ENCODE measurements at places on chromosomes 3 and 15.
A peak's percentile ranks its signal among the peaks of the same experiment; 100 is the strongest.

GRCh38 chr3:141537856-141538255 is 51.0 kb downstream of the RASA2 start:
- DNase-seq = no peak

DNA sequence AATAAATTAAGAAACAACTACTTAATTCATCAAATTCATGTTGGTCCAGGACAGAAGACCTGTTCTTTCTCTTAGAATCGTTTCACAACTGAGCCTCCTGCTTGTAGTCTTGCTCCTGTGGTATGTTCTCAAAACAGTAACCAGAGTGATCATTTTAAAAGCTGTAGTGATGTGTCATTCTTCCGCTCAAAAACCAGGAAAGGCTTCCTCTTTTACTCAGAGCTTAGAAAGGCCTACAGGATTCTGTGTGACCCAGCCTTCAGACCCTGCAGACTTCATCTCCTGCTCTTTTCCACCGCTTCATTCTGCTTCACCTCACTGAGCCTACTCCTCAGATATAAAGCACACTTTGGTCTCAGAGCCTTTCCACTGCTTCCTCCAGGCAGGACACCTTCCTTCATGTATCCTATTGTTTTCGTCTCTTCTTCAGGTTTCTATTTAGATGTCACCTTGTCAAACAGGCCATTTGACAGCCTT is 22.7 kb downstream of the ST6GAL1 start:
- no peak for DNase-seq

- DNase-seq = peak; percentile 19
These were observed 30.9 kb upstream of the ATP1B3 start for GRCh38 chr3:141845407-141846049.

GRCh38 chr3:60536420-60536819 is 714.8 kb downstream of the FHIT start:
- no peak for DNase-seq

- DNase-seq = no peak
These were observed 48.1 kb downstream of the LIPC start for GRCh38 chr15:58479941-58480340.

DNA sequence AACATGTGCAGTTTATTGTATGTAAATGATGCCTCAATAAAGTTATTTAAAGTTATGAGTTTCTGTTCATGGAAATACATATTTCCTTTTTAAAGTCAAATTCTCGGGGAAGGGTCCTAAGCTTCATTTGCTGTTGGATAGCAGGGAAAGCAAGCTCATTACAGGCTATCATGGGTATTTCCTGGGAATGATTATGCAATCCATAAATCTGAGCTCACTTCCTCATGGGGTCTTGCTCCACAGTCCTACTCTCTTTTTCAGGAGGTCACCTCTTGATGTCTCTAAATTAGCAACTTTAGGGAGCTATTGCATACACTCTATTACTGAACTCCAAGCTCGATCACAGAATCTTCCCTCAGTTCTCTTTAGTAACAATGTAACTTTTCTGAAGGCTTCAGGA is 69.9 kb upstream of the TP63 start:
- no peak for DNase-seq

DNA sequence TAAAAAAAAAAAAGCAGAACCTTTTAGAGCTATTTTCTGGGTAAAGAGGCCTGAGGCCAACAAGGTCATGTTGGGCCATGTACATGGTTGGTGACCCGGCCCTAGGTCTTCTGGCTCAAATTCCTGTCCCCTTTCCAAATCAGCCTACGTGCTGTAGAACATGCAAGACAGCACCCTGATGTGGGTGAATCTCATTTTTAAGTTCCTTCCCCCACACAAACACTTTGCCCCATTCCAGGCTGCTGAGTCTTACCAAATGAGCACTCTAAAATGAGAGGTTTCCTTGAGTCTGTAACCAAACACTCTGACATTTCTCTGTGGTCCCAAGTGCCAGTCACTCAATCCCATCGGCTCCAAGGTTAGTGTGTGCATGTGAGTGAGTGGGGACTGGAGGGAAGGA is 9.4 kb downstream of the BCL6 start:
- no peak for DNase-seq
